Stimulated activated CD8-positive, alpha-beta memory T cell treated with anti-CD3 and anti-CD28 coated beads, Interleukin-2, amount 100 ng/mL, for 1 hour (primary cell): ENCODE measurements at places on chromosomes 2 and 18.

DNA sequence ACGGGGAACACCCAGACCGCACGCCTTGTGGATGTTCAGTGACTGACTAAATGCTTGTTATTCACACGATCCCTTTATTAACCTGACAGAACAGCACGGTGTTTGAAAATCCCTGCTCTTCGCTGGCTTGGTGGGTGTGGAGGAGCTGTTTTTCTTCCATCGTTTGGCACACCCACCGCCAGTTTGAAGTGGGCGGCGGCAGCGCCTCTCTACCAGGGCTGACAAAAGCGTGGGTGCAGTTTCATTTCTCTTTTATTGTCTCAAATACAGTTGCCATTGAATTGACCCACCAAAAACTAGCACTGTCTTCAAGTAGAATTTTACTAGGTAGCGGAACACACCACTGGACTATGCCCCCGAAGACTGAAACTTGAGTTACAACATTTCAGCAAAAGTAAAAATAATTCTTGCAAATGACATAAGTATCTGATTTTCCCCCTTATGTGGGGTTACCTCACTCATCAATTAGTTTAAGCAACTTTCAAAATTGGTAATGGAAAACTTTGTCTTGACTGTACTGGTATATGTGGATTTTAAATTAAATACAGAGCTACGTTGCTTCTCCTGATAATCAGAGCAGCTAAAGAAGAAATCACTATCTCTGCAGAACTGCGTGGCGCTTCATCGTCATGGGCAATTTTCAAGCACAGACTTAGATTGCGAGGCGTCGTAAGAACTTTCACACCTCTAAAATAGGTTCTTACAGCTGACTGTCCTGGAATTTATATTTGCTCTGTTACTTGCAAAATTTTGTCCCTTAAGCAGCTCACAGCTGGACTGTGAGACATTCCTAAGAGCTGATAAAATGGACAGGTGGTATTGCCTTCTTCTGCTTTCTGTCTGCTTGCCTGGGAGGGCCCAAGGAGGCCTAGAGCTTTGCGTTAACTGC lies 60.9 kb downstream of the LDLRAD4 start:
- DNase-seq, result no peak

DNA sequence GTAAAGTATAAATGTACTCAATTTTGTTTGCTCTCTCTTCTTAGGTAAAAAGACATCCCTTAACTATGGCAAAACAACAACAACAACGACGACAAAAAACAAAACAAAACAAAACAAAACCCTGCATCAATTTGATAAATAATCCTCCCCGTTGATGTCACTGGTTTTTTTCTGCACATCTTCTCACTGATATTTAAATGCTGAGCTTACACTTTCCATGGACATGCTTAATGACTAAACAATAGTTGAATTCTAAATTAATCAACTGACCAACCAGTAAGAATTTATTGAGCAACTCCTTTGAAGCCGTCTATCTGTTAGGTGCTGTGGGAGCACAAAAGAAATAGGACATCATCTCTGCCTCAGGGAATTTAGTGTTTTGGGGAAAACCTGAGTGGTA lies 20.2 kb upstream of the POLE4 start:
- DNase-seq, result no peak

- no peak for DNase-seq
These were observed 34.6 kb downstream of the BIN1 start for GRCh38 chr2:127072396-127072795.

GRCh38 chr2:102986826-102987490 lies 225.1 kb downstream of the TMEM182 start:
- no peak for DNase-seq

DNA sequence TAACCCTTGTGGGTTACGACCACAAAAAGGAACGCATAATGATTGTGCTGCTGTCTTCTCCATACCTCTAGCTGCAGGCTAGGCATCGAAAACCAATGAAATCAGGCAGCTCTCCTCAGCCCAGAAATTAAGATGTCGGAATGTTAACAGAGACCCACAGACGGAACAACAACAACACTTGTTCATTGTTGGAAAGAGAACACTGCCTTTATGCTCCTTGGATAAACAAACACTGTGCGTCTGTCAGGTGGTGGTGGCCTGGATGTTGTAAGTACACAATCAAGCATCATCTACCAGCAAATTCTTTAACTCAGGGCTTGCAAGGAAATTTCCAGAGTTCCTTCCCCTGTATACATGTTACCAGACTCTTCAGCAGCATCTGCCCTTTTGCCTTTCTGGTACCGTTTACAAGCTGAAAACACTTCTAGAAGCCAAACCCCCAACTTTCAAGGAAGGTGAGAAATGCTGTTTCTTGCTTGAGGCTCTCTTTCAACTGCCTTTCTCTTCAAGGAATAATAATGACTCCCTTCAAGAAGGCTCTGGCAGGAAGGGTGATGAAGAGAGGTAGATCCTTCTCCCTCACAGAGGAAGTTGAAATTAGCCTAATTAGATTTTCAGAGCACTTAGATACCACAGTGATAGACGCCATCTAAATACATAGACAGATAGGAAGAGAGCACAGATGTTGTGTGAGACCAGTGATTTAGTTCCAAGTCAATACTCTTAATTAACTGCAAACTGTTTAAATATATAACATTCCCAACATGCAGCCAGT lies 332.7 kb downstream of the ZNF521 start:
- no peak for DNase-seq

DNA sequence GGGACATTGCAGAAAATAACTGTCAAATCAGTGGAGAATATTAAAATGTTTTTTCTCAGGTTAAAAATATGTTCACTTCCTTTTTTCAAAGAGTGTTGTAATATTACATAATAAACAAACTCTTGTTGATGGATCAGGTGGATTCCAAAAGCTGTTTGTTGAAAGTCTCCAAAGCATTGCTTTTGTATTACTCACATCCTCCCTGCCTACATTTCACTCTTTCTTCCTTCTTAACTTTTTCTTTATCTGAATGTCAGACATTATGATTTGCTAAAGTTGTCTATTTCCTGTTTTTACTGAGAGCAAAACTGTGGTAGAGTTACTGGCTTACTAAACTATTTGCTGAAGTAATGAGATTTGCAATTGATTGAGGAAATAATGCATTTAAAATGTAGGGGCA lies 92.1 kb downstream of the CDH19 start:
- DNase-seq, result no peak

GRCh38 chr18:67518566-67518965 lies 2.0 kb upstream of the DSEL start:
- no peak for DNase-seq

DNA sequence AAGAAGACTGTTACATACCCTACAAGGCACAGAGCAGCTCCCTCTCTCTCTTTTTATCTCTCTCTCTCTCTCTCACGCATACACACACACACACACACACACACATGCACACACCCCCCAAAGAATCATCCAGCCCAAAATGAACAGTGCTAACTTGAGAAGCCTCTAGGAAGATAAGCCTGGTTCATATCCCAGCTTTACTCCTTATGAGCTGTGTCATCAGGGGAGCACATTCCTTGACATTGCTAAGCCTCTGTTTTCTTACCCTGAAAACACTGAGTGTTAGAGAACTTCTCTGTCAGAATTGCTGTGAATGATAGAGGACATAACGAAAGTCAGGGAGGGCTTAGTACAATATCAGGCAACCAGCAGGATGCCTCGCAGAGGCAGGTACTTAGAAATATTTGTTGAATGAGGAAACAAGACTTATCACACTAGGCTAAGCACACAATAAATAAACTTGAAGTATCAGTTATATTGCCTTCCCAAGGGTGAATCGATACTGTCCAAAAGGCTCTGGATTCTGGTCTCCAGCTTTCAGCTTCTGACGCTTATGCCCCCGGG lies 725.6 kb upstream of the ID2 start:
- DNase-seq, result no peak

- no peak for DNase-seq
These were observed 41.9 kb downstream of the TMEM247 start for GRCh38 chr2:46521215-46521683.

GRCh38 chr2:96952976-96953610 lies 33.3 kb downstream of the FAM178B start:
- DNase-seq, result no peak
